ENCODE measurements at places on chromosomes 4 and X.

GRCh38 chr4:125352521-125352920 lies 37.8 kb downstream of the FAT4 start:
- no peak for DNase-seq

GRCh38 chrX:27964432-27964831 lies 16.8 kb downstream of the DCAF8L1 start:
- no peak for DNase-seq

DNA sequence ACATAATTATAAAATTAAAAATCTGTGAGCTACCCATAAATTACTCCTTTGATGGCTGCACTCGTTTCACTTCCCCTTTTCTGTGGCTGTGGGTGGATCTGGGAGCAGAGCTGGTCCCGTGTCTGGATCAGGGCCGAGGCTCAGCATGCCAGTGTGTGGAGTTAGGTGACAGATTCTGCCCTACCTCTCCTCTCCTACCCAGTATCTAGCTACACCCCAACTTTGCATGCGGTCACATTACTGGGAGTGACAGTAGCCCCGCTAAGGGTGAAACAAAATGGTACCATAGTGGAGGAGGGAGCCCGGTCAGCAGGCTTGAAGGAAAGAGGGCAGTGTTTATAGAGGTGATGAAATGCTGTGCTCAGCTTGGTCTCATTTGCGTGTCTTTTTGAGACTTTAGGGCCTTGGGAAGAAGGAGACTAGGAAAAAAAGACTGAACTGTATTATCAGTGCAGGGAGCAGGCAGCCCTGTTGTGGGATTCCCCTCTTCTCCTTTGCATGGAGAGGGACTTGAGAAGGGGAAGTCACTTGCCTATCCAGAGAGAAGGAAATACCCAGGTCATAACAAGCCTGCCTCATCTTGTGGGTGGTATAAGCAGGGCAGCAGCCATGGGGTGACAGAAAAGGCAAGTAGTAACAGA lies 48.4 kb downstream of the ARHGAP10 start:
- no peak for DNase-seq

GRCh38 chr4:121669163-121669550 lies 27.6 kb downstream of the ANXA5 start:
- DNase-seq, result no peak

- DNase-seq, result no peak
Observed at GRCh38 chr4:1588306-1588705, 95.8 kb downstream of the FAM53A start.

GRCh38 chr4:61440321-61440720 lies 240.2 kb downstream of the ADGRL3 start:
- DNase-seq, result no peak

DNA sequence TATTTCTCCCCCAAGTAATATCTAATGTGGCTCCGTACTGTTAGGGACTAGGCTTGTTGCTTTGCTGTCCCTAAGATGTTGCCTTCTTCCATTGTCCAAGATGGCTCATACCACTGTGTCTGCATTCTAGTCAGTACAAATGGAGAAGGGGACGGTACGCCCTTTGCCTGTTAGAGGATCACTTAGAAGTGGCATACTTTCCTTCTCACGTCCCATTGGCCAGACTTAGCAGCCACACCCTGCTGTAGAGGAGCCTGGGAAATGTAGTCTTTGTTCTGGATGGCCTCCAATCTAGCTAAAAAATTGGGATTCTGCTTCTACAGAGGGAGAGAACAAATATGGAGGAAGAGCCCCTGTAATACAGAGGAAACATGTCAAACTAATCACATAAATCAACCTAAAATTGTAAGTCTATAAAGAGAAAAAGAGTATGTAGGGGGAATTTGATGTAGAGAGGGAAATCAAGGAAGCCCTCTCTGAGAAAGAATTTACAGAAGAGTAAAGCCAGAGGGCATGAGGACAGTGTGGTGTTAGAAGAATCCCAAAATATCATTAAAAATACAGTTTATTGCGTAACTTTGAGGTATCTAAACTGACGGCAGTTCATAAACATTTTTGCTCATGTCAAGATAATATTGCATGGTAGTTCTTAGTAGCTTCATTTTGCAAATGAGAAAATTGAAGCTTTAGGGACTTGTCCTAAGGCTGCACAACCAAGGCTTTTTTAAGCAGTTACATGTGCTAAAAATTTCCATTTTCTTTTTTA lies 15.1 kb downstream of the PRIMPOL start:
- DNase-seq, result no peak

DNA sequence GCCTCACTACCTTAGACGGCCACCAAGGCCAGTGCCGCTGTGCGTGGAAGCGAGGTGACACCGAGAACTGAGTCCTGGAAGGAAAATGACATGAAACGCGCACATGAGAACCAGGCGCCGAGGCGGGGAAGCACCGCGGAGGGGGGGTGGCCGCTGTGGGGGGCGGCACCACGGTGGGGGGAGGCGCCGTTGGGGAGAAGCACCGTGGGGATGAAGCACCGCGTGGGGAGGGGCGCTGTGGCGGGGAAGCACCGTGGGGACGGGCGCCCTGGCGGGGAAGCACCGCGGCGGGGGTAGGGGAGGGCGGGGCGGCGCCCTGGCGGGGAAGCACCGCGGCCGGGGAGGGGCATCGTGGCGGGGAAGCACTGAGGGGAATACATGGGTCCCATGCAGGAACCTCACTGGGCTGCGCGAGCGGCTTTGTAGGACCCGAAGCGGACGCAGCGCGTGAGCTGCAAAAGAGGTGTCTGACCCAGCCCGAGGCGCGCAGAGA lies 28.0 kb downstream of the PPP2R3B start:
- no peak for DNase-seq

DNA sequence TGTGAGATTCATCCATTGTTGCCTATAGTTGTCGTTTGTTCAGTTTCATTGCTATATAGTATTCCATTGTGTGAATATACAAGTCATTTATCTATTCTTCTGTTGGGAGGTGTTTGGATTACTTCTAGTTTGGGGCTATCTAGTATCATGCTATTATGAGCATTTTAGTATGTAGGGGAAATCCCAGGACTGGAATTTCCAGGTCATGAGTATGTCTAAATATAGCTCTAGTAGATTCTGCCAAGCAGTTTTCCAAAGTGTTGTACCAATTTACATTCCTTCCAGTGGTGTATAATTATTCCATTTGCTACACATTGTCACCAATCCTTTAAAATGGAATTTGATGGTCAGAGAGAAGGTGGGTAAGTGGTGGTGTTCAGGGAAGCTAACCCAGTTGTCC lies 30.1 kb downstream of the EGFL6 start:
- DNase-seq, result no peak

DNA sequence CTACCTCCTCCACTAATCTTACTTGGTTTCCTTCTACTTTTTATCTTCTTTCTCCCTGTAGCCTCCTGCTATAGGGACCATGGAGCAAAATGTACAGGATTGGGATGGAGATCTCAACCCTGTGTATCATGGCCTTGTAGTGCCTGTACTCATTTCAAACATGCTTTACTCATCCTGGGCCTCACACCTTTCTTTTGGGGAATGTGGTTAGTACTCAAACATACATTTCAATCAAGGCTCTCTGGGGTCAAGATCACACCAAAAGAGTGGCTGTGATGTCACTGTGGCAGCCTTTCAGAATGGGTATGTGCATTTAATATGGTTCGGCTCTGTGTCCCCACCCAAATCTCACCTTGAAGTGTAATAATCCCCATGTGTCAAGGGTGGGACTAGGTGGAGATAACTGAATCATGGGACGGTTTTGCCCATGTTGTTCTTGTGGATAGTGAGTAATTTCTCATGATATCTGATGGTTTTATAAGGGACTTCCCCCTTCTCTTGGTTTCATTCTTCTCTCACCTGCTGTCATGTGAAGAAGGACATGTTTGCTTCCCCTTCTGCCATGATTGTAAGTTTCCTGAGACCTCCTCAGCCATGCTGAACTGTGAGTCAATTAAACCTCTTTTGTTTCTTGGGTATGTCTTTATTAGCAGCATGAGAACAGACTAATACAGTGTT lies 205.1 kb downstream of the RASL11B start:
- no peak for DNase-seq

GRCh38 chrX:10158279-10159144 lies 1.7 kb downstream of the CLCN4 start:
- DNase-seq, result peak; percentile 3

DNA sequence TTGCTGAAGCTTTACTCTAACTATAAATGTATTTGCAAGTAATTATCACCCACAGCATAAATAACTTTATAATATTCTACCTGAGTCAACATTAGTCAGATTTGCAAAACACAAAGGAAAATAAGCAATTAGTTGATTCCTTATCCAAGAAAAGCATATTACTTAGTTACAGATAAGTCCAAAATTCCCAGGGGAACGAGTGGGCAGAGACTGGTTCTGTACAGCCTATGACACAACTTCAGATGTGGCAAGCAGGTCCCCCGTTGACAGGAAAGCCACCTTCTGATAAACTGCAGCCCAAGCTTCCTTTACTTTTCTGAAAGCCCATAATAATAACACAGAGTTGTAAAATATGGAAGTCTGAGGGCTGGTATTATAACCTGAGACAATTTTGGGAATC lies 62.4 kb upstream of the NDP start:
- no peak for DNase-seq

- DNase-seq, result no peak
Observed at GRCh38 chrX:82038793-82039192, 836.9 kb downstream of the SH3BGRL start.

GRCh38 chr4:128830906-128831503 lies 21.5 kb downstream of the JADE1 start:
- no peak for DNase-seq

- no peak for DNase-seq
Observed at GRCh38 chr4:73438582-73439215, 2.7 kb downstream of the AFP start.

DNA sequence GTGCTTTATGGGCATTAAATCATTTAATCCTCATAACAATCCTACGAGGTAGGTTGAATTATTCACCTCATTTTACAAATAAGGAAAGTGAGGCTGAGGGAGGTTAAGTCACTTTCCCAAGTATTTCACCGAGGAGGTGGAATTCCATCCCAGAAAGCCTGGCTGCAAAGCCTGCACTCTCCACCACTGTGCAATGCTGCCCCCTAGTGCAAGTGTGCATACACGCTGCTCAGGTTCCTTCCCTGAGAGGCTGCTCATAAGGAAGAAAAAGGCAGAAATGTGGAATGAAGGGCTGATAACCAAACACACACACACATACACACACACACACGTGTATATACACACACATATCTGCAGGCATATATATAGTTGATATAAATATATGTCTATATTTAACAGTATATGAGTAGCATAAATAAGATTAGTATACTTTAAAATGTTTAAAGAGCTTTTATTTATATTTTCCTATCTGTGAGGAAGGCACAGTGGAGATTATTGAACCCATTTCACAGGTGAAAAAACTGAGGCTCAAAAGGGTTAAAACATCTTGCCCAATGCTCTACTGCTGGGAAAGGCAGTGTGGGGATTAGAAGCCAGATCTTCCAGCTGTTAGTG lies 714.5 kb upstream of the TENM3 start:
- DNase-seq, result peak; percentile 33

GRCh38 chr4:62130637-62131036 lies 930.5 kb downstream of the ADGRL3 start:
- DNase-seq, result no peak

DNA sequence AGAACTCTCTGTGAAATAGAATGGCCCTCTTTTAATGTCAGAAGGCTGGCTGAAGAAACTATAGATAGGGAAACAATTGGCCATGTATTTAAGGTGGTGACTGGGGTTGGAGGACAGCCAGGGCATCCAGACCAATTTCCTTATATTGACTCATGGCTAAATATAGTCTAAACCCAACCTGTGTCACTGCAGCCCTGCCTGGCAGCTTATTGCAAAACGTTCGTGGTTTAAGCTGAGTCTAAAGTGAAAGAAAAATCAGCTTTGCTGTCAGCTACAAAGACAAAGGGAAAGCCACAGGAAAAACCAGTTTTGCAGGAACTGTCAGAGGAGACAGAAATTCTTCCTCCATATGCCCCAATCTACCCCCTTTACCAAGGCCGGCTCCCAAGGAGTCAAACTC lies 902.8 kb upstream of the NDST4 start:
- no peak for DNase-seq

GRCh38 chrX:153190381-153190780 lies 11.3 kb downstream of the MAGEA1 start:
- DNase-seq, result no peak

GRCh38 chr4:61152433-61152832 lies 47.7 kb upstream of the ADGRL3 start:
- DNase-seq, result no peak

DNA sequence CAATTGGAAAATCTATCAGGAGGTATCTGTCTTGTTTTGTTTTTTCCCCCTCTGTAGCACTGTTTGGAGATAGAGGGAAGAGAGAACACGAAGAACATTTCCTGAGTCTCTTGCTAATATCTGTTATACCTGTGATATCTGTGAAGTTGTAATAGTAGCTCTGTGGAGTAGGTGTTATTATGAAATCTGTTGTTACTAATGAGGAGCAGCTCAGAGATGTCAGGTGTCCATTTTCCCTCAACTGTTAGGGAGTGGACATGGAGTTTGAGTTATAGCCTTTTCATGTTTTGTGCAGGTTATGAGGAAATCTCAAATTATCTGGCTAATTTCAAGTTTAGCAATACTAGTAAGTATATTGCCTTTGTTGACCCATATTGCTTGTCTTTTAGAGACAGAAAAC lies 52.4 kb downstream of the SEC24B start:
- DNase-seq, result no peak

Data from activated CD4-positive, alpha-beta T cell treated with anti-CD3 and anti-CD28 coated beads, Interleukin-2, amount 50 U/mL, for 48 hours (primary cell).